Esophagus mucosa (tissue), 1 donor: ENCODE measurements at places on chromosomes 5 and 9.

DNA sequence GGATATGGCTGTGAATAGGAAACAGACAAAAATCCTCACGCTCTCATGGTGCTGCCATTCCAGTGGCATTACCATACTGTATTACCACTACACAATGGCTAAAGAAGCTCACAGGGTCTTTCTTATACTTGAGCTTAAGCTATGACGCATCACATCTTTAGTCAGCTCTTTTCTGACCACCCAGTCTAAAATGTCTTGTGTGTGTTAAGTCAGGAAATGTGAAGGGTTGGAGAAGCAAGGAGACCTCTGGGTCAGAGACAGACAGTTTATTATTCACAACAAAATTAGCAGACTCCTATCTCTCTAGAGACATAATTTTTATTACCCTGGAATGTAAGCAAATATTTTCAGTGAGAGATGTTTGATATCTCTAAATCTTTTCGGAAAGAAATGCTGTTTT lies 1583.2 kb upstream of the WWC1 start:
- no peak for ATAC-seq

GRCh38 chr5:109659901-109660300 lies 29.8 kb upstream of the MAN2A1 start:
- ATAC-seq: no peak

DNA sequence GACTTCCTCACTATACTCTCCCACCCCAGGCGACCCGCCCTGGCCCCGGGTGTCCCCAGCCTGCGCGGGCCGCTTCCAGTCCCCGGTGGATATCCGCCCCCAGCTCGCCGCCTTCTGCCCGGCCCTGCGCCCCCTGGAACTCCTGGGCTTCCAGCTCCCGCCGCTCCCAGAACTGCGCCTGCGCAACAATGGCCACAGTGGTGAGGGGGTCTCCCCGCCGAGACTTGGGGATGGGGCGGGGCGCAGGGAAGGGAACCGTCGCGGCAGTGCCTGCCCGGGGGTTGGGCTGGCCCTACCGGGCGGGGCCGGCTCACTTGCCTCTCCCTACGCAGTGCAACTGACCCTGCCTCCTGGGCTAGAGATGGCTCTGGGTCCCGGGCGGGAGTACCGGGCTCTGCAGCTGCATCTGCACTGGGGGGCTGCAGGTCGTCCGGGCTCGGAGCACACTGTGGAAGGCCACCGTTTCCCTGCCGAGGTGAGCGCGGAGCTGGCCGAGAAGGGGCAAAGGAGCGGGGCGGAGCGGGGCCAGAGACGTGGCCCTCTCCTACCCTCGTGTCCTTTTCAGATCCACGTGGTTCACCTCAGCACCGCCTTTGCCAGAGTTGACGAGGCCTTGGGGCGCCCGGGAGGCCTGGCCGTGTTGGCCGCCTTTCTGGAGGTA lies 2.1 kb downstream of the CA9 start:
- peak; percentile 46 for ATAC-seq

DNA sequence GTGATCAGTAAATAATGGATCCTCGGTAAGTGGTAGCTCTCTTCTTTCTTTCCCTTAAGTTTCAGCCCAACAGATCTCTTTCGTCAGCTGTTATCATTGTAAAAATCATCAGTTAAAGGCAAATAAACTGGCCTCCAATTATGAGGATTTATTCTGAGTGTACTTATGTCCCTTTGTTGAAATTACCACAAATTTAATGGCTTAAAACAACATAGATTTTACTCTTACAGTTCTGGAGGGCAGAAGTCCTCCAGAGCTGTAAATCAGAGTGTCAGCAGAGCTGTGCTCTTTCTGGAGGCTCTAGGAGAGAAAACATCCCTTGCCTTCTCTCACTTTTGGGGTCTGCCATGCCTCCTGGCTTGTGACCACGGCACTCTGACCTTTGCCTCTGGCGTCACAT lies 104.6 kb downstream of the INSYN2B start:
- no peak for ATAC-seq

DNA sequence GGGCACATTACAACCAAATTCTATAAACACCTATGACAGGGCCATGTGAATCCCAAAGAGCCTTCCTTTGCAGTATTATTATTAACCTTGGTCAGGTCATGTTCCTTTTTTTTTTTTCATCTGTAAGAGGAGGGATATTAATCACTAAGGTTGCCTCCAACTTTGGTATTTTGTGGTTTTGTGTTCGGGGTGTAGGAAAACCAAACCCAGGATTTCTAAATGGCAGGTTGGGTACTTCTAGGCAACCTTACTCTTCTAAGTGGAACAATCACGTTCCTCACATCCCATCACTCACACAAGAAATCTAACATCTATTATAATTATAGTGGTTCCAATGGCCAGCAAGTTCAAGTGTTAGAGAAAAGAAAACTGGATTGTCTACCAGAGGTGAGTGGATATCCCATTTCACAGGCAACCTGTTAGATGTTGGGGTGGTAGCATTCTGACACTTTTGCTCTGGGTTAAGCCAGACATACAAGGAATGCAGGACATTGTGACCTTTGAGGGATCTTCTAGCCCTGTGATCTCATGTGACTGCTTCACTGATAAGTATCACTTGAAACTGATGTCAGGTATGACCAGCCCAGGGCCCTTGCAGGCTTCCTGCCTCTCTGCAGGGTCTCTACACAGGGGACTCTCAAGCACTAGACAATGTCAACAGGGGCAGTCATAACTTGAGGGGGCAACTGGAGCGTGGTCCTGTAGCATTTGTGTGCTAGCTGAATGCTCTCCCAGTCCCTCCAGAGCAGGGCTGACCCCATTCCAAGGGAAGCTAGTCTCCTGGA lies 126.2 kb upstream of the VLDLR start:
- ATAC-seq: no peak

DNA sequence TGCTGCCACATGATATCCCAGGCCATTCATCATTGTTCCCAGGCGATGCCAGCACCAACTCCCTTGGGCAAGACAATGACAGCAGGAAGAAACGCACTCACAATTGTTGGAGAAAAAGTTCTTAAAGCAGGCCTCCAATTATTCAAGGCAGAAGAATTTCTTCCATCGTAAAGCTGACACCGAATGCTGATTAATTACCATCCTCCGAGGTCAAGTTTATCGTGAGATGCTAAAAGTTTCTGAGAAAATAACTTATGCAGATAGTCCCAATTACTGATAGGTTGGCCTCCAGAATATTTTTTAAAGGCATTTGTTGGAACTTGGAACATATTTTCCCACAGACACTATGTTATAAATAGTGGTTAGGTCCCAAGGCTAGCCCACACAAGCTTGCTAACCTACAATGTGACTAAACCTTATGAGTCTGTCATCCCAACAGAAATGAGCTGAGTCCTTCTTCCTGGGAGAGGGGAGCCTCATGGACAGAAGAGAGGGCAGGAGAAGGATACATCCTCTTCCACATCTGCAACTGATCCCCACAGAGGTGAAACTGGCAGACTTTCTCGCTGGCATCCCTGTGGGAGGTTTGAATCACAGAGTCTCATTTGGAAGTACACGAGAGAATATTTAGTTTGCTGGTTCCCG lies 202.4 kb upstream of the TBC1D2 start:
- ATAC-seq: no peak

- ATAC-seq: no peak
These were observed 169.0 kb upstream of the PITX1 start for GRCh38 chr5:135203019-135203418.

- peak; percentile 6 for ATAC-seq
These were observed 960 bp downstream of the CANX start for GRCh38 chr5:179699616-179700237.

GRCh38 chr9:31144614-31145013 lies 1239.8 kb upstream of the ACO1 start:
- ATAC-seq: no peak

DNA sequence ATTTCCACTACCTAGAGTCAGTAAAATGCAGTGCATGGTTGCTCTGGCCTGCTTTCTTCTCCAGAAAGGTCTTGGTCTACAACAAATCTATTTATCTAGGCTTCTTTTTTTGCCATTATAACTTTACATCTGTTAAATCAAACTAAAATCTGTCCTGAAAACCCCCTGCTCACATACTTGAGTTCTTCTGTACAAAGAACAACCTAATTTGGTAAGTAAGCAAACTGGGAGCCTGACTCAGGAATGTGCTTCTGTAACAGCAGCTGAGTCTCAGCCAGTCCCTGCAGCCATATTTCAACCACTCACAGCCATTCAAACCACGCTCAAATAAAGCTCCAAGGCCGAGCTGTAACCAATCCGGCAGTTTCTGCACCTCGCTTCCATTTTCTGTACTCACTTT lies 95.8 kb downstream of the PLPP1 start:
- ATAC-seq: no peak

DNA sequence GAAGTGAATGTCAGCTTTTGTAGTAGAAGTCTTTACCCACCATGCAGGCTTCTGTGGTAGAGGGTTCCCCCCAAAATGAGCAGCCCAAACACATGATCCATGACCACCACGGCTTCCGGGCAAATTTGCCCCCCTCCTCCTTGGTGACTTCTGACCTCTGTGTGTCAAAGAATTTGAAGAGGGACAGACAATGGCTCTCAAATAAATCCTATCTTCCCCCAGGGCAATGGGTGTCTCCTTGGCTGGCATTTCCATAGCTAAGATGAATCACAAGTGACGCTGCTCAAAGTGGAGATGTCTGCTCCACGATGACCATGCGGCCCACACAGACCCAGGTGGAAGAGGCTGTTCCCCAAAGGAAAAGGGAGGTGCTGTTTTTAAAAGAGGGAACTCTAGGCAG lies 30.2 kb upstream of the BOD1 start:
- ATAC-seq: peak; percentile 62

- ATAC-seq: no peak
These were observed 193.9 kb downstream of the SEC61B start for GRCh38 chr9:99416007-99416406.

GRCh38 chr9:94139672-94140417 lies 55.6 kb downstream of the PTPDC1 start:
- ATAC-seq: peak; percentile 72

DNA sequence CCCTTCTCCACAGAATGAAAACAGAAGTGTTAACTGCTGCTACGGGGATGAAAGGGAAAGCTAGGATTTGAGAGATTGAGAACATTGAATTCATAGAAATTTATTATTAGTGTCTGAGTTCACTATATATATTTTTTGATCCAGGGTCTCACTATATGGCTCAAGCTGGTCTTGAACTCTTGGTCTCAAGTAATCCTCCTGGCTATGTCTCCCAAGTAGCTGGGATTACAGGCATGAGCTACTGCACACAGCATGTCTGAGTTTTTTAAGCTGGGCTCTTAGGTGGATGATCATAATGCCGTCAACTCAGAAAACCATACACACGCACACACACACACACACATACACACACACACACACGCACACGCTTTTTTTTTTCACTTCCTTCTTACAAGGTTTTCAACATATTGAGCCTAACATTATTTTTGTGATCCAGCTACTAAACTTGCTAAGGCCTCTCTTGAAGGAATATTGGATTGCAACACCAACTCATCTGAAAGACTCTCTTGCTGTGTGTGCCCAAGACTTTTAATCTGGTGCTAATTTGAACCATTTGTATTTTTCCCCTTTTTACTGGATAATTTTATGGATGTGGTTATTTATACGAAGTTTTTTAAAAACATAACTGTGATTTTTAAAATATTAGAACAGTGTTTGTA lies 1045.4 kb downstream of the DTWD2 start:
- no peak for ATAC-seq

DNA sequence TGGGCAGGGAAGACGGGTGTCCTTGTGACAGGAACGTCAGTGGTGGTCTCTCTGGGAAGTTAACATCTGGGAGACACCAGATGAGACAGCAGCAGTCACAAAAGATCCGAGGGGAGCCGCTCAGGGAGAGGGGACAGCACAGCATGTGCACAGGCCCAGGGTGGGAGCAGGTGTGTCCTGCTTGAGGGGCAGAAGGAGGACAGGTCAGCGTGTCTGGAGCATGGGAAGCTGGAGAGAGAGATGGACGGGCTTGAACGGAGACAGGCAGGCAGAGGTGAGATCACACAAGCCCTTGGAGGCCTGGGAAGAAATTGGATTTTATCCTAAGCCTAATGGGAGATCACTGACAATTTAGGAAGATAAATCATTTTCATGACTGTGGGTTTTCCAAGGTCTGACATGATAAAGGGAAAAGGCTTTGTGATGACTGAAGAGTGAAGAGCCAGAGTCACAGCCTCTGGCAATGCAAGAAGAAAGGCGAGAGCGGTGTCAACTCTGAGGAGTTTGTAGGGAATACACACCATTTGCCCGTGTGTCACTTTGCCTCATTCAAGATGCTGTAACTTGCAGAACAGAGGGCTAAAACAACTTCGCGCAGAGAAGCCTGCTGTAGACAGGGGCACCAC lies 88.3 kb downstream of the FSTL4 start:
- ATAC-seq: no peak

DNA sequence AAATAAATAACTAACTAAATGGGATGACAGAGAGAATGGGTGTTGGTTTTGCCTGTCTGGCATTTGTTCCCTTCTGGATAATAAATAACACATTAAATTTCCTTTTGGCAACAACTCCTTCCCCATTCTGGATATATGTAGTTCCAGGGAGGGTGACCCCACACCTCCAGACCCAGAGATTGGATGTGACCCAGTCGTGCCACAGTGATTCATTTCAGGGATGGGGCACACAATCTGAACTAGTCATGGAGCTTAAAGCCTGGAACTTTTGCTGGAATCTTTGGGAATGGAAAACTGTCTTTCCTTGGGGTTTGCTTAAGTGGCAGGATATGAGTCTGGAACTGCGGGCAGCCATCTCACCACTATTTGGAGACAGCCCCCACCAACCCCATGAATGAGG lies 11.3 kb downstream of the KLF9 start:
- no peak for ATAC-seq

DNA sequence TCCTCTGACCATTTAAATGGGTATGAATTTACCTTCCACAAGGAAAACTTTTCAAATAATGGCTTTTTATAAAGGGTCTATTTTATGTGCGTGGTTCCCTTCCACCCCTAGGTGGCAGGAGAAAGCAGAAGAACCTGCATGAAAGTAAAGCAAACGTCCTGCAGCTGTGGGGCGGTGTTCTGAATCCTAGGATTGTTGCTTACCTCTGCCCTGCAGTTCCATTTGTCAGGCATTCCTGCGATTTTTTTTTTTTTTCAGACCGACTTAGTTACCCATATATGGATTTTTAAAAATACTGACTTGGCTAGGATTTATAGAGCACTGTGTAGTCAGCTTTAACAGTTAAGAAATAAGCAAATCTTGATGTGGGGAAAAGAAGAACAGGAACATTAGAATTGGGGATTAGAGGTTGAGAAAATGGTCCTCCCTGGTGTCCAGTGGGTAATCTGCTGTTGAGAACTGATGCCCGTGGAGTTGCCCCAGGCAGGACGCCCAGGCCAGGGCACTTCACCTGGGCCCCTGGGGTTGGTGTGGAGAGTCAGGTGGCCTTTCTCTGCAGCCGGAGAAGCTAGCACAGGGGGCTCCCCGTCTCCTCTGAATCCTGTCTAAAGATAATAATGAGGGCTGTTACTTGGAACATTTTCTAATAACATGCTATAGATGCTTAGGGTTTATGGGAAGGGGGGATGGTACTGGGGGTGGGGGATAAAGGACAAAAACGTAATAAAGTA lies 30.4 kb upstream of the LTC4S start:
- peak; percentile 68 for ATAC-seq

DNA sequence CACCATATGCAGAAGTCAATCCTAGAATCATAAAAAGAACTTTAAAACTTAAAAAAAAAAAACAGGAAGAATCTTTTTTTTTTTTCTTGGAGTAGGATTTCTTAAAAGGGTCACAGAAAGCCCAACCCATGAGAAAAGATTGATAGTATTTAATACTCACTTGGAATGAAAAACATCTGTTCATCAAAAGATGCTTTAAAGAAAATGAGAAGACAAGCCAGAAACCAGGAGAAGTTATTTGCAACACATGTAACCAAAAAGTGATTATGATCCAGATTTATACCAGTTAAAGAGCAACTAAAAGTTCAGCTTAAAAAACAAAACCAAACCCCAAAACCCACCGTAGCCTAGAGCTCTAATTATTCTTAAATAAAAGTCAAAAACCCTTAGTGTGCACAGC lies 69.3 kb downstream of the TLE4 start:
- no peak for ATAC-seq
